Vagina (tissue), 2 donors: ENCODE measurements at places on chromosomes 7 and 10. TPM values are rescaled to one million over a fixed set of nuclear protein-coding genes. Genes with fewer than 3 reads are reported as not detected.

DNA sequence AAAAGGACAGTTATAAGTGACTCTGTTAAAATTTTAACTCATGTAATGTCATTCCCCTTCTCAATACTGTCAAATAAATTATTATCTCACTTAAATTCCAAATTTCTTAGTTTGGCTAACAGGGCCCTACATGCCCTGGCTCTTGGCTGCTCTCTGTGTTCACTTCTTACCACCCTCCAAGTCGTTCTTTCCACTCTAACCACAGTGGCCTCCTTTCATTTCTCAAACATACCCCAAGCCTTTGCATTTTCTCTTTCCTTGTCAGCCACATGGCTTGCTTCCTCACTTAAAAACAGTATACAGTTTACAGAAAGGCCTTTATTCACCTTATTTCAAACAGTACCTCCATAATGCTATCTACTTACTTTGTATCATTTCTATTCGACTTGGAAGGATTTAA lies 737.1 kb upstream of the ZWINT start:
- H3K4me1 ChIP-seq, result no peaks in the 10 kb centered on the region
- H3K27me3 ChIP-seq, result no peaks in the 10 kb centered on the region
- H3K36me3 ChIP-seq, result no peaks in the 10 kb centered on the region
- H3K27ac ChIP-seq, result no peak overlapping the region
- H3K4me3 ChIP-seq, result no peak overlapping the region
- no peak for DNase-seq

GRCh38 chr7:36021367-36021766 lies 131.7 kb upstream of the EEPD1 start:
- no peak overlapping the region for H3K27ac ChIP-seq
- H3K36me3 ChIP-seq, result no peaks in the 10 kb centered on the region
- H3K4me1 ChIP-seq, result no peaks in the 10 kb centered on the region
- no peaks in the 10 kb centered on the region for H3K27me3 ChIP-seq
- peak; percentile 56 for DNase-seq
- no peak overlapping the region for H3K4me3 ChIP-seq

- DNase-seq, result no peak
- H3K36me3 ChIP-seq, result no peaks in the 10 kb centered on the region
- H3K27me3 ChIP-seq, result no peaks in the 10 kb centered on the region
- peak within 1 kb of the TSS; percentile 63 for H3K27ac ChIP-seq
- H3K4me1 ChIP-seq, result peaks cover 25% of the 10 kb centered on the region
These were observed at the start of gene TMEM184A for GRCh38 chr7:1555813-1556543. Gene TMEM184A (minus strand): TSS chr7:1556205. CDS start chr7:1555484, 721 bp downstream.

COL17A1 gene
- total RNA-seq, result 149 TPM

ITIH2 gene
- not detected for total RNA-seq
